Stimulated activated CD4-positive, alpha-beta T cell treated with anti-CD3 and anti-CD28 coated beads, Interleukin-4, amount 100 ng/mL, for 48 hours (primary cell): ENCODE measurements at places on chromosomes 2 and 18.

- DNase-seq = no peak
Observed at GRCh38 chr18:23882616-23883276, 131.8 kb upstream of the TTC39C start.

DNA sequence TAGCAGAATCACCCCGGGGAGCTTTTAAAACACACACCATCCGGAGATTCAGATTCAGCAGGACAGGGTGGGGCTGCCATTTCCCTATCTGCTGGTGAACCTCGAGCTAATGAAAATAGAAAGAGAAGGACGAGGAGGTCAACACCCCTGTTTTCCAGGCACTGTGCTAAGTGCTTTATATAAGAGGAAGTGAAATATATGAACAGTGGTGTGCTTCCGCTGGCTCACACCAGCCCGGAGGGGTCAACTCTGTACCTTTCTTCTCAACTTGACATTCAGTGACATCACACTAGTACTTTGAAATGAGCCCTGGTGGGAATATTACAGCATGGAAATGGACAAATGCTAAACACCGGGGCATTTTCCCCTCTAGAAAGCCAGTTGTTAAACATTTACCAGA lies 108.3 kb upstream of the LTBP1 start:
- no peak for DNase-seq

DNA sequence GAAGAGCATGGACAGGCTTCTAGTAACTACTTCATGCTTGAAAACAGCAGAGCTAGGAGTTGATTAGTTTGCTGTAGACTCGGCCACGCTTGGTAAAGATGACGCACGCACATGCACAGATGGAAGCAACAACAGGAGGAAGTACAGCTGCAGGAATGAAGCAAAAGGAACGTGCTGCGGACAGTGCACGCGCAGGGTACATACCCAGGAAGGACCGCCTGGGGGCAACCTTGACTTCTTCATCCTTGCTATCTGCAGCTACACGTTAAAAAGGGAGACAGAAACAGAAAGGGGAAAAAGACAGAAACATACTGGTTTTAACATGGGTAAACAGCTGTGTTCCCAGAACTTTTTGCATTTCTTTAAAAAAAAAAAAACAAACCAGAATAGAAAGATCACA lies 17.7 kb downstream of the SLC66A2 start:
- no peak for DNase-seq

DNA sequence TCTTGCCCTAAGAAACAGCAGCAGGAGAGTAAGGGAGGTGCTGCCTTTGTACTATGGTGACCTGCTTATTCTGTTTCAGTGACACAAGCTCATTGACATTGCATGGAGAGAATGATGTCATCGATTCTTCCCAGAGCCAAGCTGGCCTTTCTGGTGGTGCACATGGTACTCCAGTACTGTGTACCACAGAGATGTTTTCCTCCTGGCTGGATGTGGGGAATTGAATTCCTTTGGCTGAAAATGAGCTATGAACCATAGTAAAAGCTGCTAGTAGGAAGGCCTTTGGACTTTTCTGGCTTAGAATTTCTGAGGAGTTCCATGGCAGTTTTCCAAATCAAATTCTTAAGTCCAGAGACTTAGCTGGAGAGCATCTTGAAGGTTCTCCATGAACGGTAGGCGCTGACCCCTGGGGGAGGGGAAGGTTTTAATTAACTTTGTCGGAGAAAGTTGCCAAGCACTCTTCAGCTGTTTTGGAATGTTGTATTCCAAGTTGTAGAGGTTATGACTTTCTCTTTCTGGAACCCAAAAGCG lies 17.1 kb upstream of the B3GNT2 start:
- no peak for DNase-seq

GRCh38 chr2:129015397-129016285 lies 697.0 kb upstream of the HS6ST1 start:
- no peak for DNase-seq

- DNase-seq = no peak
Observed at GRCh38 chr2:184680825-184681224, 82.5 kb downstream of the ZNF804A start.

GRCh38 chr18:46334868-46335281 lies 230.7 kb downstream of the HAUS1 start:
- DNase-seq = peak; percentile 8

- no peak for DNase-seq
Observed at GRCh38 chr18:12652861-12653401, 5.0 kb downstream of the SPIRE1 start.

- no peak for DNase-seq
Observed at GRCh38 chr2:151020411-151020810, 241.3 kb downstream of the RBM43 start.

- no peak for DNase-seq
Observed at GRCh38 chr2:144414324-144414845, 105.5 kb downstream of the ZEB2 start.

DNA sequence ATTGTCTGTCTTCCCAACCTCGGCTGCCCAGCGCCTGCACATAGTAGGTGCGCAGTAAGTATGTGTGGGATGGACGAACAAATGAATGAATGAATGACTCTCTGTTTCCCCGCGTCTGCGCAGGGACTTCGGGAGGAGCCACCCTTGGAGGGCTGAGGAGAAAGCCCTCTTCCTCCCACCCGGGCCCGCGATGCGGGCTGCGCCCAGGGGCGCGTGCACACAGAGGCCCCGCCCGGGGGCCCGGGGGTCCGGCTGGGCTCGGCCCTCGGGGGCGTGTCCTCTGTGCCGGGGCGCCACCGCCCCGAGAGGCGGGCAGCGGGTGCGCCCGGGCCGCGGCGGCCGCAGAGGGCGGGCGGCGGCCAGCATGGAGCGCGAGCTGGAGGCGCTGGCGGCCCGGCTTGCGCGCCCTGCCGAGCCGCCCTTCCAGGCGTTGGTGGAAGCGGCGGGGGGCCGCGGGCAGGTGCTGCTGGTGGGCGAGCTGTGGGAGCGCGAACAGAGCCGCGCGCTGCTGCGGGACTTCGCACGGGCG lies at the start of gene C2orf72:
C2orf72 (plus strand) TSS at position 322 of the 529 bp plus-strand sequence; CDS start at position 365, 43 bp downstream.
- no peak for DNase-seq

GRCh38 chr2:143125717-143126116 lies 3.5 kb upstream of the ARHGAP15 start:
- DNase-seq = no peak

DNA sequence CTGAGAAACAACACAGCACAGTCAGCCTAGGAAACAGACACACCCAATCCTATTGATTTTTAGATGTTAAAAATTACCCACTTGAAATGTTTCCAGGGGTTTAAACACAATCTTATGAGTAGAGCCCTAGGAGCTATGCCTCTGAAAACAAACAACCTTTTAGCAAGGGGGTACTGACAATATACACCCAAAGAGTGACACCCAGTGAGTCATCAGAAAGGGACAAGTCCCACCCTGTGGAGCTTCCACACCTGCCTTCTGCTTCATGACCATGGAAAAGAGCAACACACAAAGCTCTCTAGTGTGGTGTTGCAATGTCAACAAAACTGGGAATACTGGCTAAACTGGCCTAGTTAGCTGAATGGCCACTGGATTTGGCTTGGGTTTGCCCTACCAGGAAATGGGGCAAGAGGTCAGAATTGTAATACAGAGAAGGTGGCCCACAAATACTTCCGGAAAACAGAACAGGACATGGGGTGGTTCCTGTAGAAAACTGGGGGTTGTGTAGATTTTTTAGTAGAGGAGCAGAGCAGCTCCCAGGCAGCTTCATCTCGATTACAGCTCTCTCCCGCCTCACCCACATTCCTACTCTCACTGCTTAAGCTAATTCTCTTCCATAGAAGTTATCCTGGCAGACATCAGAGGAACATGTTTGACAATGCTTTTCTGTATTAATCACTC lies 98.2 kb downstream of the GAREM1 start:
- no peak for DNase-seq

- no peak for DNase-seq
Observed at GRCh38 chr18:907115-907884, 2.6 kb downstream of the ADCYAP1 start.

DNA sequence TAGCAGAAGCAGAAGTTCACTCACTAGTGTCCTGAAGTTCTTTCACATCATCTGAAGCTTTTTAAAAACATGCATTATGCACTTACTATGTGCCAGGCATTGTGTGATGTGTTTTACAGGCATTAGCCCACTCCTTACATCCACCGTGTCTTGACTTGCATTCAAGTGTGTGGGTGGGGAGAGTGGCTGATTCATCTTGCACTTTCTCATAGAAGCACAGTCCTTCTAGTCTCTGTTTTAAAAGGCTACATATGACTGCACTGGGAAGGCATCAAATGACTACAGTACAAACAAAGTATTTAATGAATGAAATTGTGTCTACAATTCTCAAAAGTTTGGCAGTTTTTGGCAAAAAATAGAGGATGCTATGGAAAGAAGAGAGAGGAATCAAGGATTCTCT lies 21.6 kb upstream of the DSC3 start:
- DNase-seq = no peak

- DNase-seq = no peak
Observed at GRCh38 chr18:50880119-50880465, 1.2 kb downstream of the ME2 start.

- no peak for DNase-seq
Observed at GRCh38 chr18:67568166-67568565, 51.6 kb upstream of the DSEL start.

DNA sequence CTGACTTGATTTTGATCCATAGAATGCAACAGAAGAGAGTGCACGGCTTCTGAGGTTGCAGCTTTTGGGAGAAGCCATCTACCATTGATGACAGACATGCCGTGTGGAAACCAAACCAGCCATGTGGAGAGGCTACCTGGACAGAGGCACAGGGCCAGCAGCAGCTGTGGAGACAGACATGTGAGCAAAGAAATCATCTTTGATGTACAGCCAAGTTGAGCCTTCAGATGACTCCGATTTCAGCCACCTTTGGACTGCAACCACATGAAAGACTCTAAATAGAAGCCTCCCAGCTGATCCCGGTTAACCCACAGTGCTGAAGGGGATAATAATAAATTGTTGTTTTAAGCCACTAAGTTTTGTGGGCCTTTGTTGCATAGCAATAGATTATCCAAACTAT lies 54.2 kb downstream of the TSN start:
- DNase-seq = no peak

DNA sequence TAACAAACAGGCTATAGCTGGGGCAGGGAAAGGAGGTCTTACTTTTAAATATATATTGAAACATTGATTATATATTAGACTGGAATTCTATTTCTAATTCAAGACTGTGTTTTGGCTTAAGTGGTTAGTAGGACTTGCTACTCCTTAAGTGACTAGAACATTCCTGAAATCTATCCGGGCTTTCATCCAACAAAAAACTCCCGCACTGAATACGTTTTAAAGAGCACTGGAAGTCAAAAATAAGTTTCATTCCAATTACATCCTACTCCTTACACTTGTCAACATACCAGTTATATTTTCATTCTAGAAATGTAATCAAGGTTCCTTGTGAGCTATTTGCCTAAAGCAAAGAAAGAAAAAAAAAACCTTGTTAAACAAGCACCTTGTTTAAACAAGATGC lies 204.6 kb downstream of the SP3 start:
- no peak for DNase-seq

DNA sequence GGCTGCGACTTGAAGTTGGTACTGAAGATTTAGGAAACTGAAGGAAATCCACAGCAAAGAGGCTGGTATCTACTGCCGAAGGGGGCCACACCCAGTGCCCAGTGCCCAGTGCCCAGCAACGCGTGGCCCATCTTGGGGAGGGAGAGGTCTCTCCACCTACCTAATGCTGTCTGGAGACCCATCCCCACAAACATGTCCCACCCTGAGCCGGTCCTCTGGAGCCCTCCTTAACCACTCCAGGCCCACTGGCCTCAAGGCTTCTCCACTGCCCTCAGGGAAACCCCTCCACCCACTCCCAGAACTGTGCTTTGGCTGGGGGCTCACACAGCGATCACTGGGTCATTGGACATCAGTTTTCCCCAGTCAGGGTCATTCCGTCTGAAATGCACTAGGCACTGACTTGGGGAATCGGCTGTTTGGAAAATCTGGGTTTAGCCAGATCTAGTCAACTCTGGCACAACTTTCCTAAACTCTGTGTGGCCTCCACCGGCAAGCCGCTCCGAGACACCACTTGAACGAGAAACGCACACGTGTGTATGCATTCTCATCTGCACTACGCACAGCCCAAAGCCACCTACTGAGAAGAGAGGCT lies 20.1 kb downstream of the GPR55 start:
- DNase-seq = no peak

GRCh38 chr2:7517088-7517487 lies 599.9 kb downstream of the RNF144A start:
- no peak for DNase-seq

GRCh38 chr18:27411911-27412310 lies 226.8 kb upstream of the CHST9 start:
- DNase-seq = no peak

DNA sequence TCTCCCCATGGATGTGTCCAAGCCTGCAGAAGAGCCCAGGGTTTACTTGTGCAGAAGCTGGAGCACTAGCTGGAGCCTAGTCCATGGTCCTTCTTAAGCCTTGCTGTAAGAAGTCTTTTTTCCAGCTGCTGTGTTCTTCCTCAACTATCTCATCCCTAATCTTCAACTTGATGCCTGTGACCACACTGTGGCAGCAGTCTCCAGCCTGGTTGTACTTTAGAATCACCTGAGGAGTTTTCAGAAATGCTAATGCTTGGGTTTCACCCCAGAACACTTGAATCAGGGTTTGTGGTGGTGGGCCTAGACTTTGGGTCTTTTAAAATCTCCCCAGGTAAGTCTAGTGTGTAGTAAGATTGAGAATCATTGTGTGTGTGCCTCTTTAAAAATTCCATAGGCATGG lies 173.6 kb downstream of the ADCYAP1 start:
- DNase-seq = no peak

DNA sequence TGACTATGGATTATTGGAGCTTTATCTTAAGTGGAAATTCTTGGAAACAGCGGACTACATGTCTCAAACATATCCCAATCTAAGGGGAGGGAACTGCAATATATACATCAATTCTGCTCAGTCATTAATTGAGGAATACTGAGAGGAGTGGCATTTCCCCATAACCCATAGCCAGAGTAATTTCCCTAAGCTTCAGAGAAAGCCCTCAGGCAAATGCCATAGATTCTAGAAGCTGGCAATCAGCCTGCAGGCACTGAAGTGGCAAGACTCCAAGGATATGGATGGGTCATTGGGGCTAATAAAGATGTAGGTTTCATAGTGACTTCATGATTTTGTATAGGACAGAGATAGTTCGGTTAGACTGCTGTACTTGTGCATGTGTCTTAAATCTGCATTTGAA lies 1960.5 kb upstream of the PIK3C3 start:
- DNase-seq = no peak

DNA sequence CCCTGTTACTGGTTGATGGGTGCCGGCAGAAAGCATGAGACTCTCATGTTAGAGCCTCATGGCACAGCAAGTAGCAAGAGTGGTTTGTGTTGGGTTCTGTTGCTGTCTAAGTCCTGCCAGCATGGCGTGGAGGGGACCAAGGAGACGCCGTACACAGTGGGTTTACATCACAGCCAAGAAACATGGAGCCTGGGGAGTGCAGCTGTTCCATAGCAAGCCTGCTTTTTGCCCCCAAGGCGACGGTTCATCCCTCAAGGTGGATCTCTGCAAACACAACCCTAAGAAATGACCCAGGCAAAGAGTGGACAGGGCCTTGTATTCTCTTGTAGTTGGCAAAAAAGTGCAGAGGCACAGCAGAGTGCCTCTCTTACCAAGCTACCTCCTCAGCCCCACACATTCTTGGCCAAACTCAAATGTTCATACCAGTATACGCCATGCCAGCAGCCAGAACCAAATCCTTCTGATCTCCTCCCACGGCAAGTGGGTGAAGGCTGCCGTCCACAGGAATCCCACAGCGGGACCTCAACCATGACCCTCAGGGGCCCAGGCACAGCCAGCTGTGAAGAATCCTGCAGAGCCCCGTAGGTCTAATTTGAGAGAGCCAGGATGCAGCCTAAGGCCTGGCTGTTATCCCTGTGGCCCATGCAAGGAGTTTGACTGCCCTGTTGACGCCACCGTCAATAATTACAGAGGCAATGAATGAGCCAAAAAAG lies 19.0 kb downstream of the SNED1 start:
- no peak for DNase-seq

GRCh38 chr2:3189076-3189591 lies 188.5 kb downstream of the EIPR1 start:
- DNase-seq = no peak
